ENCODE measurements at places on chromosomes 4 and X. TPM values are rescaled to one million over a fixed set of nuclear protein-coding genes. Genes with fewer than 3 reads are reported as not detected.

ARAP2 gene
- total RNA-seq = 0.96 TPM

TCEAL2 gene
- total RNA-seq = 15.1 TPM

TCEAL7 gene
- 12.9 TPM for total RNA-seq

SRPX2 gene
- not detected for total RNA-seq

EPGN gene
- not detected for total RNA-seq

TMPRSS11F gene
- total RNA-seq = not detected

PDE5A gene
- total RNA-seq = 29.5 TPM

IGSF1 gene
- 23.0 TPM for total RNA-seq

DMD gene
- total RNA-seq = 7.4 TPM

HDX gene
- total RNA-seq = 10.2 TPM

All from H1 (cell line).